ENCODE measurements at places on chromosomes 3 and 15.

- peak; percentile 64 for DNase-seq
These were observed 17.1 kb downstream of the CCDC13 start for GRCh38 chr3:42755681-42756578.

DNA sequence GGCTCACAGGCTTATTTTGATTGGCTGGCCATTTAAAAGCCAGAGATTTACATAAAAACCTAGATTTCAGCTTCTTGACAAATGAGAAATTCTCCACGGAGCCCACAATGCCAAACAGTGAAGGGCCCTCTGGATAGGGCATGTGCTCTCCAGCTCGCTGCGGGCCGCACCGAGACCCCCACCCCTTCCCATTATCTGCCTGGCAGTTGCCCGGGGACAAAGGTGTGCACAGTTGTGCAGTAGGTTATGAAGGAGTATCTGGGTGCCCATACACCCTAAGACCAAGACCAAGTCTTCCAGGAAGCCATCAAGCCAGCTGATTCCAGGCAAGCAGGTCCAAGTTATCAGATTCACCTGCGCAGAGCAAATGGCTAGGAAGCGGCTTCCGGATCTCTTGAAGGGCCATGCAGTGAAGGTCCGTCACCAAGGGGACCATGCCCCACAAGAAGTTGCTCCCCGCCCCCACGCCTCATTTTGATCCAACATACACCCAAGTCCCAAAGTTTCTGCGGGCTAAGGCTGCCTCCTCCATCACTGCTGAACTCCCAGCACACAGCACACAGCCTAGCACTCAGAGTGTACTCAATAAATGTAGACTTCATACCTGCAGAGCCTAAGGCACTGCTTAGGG lies 1.3 kb downstream of the MRPS25 start:
- DNase-seq: peak; percentile 37

- peak; percentile 39 for DNase-seq
These were observed at the start of gene TMEM108 for GRCh38 chr3:133038089-133038730. TSS of gene TMEM108 (plus strand) at chr3:133038391.

- DNase-seq: no peak
These were observed 2.0 kb upstream of the JMJD7 start for GRCh38 chr15:41825572-41826535.

GRCh38 chr15:73021139-73021621 lies 31.1 kb upstream of the NEO1 start:
- peak; percentile 54 for DNase-seq

GRCh38 chr3:66224220-66224619 lies 3.4 kb downstream of the SLC25A26 start:
- DNase-seq: no peak

- no peak for DNase-seq
These were observed 20.8 kb downstream of the ATP13A3 start for GRCh38 chr3:194465920-194466570.

DNA sequence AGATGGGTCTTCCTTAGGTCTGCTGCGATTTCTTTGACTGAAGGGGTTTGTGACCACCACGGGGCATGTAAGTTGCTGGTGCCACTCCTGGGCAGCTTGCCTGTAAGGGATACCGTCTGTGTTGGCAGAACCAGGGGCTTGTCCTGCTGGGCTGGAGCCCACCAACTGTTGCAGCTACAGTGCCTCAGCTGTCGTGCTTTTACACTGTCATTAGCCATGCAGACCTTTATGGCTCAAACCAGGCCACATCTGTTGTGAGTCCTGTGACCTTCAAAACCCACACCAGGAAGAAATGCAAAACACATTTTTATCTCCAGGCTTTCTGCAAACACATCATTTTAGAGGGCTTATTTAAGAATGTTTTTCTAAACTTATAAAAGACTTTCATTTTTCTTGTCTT lies 168.7 kb downstream of the PTPRG start:
- no peak for DNase-seq

- DNase-seq: no peak
These were observed 16.3 kb upstream of the A4GNT start for GRCh38 chr3:138148503-138148902.

- no peak for DNase-seq
These were observed 2.8 kb downstream of the NISCH start for GRCh38 chr3:52458031-52458760.

GRCh38 chr15:68184616-68185480 lies 20.3 kb downstream of the CALML4 start:
- no peak for DNase-seq

DNA sequence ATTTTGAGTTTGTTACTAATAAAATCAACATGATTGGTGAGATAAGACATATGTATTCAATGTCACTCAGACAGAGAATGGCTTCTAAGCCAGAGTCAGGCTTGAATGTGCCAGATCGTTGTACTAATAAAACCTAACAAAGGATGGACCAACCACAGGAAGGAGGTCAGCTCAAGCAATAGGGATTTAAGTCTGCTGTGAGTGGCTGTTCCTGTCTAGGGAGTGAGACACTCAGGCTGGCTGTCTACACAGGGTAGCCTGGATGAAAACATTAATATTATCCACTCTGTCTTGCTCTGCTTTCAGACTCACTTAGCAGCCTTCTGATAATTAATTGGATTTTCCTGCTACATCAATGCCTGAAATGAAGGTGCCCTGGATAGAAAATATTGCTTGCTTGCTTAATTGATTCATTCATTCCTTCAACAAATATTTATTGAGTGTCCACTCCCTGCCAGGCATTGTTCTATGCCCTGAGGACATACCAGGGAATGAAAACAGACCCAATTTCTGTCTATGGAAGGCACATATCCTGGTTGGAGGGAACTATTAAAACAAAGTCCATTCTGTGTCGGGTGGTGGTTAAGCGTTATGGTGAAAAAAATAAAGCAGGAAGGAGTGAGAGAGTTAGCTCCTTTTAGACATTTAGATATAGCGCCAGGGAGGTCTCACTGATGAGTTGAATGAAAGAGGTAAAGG lies 239.4 kb downstream of the CHST2 start:
- no peak for DNase-seq

DNA sequence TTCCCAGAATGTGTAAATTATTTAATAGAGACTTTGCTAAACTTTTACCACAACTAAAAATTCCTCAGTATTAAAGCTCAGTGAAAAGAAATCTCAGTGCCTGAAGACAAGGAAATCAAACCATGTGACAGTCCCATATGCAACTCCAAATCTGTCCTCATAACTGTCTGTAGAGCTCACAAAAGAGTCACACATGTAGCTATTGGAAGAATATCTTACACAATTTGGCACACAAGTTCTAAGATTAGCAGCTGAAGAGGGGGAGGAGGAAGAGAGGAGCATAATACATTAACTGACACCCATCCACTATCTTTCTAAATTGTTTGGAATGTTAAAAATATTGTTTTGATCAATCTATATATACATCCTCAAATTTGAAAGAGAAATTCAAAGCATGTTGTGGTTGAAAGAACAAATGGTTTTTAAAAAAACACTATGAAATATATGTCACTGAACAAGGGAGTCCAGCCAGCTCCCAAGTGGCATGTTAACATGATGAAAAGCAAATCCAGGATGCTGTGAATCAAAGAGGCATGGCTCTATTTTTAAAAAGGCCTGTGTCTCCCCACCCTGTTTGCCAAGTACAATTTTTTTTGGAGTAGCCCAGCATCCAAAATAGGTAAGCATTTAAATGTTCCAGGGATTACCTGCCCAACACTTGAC lies 126.3 kb upstream of the NANOGP8 start:
- DNase-seq: no peak

- DNase-seq: peak; percentile 78
These were observed 607 bp upstream of the IMP3 start for GRCh38 chr15:75640483-75641178.

DNA sequence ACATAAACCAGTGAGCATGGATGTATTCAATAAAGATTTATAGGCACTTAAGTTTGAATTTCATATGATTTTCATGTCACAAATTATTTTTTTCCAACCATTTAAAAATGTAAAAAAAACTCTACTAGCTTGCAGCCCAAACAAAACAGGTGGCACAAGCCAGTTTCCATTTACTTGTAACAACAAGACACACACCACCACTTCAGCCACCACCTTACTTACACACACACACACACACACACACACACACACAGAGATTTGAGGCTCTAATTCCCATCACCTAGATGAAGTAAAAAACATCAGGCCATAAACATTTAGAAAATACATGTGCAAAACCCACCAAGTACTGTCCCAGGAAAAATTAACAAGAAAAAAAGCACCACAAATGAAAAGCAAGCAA lies 25.3 kb downstream of the MYO9A start:
- DNase-seq: no peak
